ENCODE measurements at places on chromosomes 16 and 17.

DNA sequence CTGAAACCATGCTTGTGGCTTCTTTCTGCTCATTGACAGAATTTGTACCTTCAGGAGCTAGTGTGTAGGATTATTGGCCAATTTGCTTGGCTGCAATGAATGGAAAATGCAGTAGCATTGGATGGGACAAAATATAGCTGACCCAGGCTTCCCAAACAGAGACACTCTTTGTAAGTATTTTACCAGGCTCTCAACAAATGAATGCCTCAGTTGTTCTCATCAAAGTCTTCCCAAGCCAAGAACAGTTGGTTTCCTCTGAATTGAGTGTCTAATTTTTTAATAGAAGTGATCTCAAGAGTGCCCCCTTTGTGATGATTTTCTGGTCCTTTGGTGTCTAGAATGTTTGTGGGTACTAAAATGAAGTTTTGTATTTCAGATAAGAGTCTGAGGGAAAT is 140.9 kb downstream of the SHISA9 start:
- DNase-seq, result no peak

DNA sequence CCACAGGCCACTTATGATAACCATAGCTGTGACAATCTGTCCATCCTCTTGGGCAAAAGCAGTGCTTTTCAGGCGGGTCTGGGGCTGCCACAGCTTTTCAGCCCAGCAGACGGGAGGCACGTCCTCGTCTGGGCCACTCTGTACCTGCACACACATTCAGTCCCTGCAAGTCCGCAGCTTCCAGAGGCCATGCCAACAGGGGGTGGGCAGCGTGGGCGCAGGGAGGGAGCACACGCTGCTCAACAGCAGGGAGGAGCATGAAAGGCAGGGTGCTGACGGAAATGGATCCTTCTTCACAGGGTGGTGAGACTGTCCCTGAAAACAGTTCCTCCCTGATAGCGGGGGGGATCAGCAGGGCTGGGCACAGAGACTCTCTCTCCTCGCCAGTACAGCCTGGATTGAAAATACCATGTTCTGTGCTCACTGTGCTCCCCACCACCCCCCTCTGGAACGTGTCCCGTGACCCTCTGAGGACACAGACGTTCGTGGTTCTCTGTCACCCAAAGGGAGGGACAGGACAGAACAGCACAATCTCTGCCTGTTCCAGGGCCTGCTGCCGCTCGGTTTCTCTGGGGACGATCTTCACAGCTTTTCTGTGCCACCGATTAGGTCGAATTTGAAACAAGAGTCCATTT is 41.7 kb downstream of the PEMT start:
- no peak for DNase-seq

GRCh38 chr17:64611369-64611768 is 50.7 kb downstream of the SMURF2 start:
- DNase-seq, result no peak

DNA sequence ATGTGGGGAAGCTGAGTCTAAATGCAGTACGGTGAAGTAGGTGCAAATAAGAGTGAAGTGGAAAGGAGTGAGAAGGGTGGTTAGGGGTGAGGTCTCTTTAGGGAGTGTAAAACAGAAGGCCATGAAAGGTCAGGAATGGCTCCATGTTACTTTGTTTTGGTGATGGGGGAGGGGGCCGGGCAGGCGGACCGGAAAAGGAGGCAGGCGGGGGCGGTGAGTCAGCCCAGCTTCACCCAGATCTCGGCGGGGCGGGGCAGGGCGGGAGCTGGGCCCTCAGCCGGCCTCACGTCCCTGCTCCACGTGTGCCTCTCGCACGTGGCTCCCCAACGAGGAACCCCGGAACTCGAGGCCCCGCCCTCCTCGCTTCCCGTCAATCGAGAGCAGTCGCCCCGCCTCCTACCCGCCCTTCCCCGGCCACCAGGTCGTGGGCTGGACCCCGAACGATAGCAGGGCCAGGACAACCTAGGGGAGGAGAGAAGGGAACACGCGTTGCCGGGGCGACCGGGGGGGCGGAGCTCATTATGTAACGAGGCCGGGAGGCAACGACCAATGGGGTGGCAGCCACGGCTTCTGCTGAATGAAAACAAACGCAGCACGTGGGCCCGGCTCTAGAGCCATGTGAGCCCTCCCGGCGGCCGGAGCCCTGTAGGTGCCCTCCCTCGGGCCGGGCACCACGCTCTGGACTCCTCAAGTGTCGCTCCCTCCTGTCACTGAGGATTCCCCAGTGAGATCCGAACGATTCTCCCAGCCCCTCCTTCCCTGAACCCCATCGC is 1.4 kb downstream of the NR1D1 start:
- DNase-seq, result peak; percentile 100

DNA sequence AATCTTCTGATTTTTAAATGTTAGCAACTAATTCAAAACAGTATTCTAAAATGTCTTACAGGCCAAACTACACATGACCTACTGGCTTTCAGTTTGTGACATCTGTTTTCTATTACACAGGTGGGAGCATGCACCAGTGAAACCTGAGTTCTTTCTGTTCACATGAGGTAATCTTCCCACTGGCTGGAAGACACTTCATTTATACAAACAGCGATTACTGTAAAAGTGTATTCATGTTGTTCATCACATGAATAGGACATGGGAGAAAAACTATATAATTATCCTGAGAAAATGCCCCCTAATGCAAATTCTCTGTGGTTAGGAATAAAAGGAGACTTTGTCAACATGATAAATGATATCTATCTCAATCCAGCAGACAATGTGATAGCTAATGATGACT is 11.1 kb upstream of the PIK3R5 start:
- no peak for DNase-seq

DNA sequence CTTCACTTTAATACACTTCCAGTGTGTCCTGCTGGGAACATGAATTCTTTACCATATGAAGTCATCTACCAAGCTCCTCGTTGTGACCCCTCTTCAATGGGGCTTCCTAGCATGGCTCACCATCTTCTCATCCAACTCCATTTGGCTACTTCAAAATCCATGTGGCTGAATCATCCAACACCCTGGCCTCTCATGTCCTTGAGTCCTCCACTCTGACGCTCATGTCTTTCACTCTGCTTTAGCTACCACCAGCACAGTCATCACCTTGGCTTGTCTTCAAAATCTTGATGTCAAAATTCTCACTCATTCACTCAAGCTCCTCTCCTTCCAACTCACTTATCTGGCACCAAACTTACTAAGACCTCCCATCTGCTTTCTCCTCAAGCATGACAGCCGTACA is 35.8 kb downstream of the AMFR start:
- no peak for DNase-seq

DNA sequence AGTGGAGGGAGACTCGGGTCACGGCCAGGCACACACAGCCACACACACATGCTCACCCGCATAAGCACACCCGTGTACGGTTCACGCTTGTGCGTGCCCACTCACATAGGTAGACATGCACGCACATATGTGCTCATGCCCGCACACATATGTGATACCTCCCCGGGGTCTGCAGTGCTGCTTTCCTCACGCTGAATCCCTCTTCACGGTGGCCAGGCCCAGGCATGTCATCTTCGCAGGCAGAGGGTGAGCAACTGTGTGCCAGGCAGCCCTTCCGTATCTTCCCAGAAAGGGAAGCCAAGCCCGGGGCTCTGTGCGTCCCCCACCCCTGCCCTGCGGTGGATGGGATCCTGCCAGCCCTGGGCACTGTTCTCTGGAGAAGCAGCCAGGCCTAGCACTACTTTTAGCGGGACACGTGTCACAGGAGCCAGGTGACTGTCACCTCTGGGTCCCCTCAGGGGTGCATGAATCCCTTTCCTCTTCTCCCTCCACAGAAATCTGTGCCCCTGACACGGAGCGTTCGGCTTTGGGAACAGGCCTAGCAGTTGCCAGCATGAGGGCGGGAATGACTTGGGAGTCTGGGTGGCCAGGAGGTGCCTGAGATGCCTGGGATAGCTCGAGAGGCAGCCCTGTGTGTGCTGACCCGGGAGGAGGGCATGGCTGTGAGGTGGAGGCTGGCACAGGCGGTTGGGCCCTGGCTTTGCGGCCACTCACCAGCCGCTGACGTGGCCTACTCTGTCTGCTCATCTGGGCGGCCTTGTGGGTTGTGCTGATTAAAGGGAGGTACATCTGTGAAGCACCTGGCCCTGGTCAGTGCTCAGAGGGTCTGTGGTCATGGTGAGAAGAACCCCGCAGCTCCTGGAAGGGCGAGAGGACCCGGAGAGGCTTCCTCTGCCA is 47.5 kb downstream of the BAIAP2 start:
- no peak for DNase-seq

All from Calu3 (cell line).